ENCODE measurements at places on chromosomes 3 and 15.

GRCh38 chr3:50274371-50275104 is 4.3 kb upstream of the LSMEM2 start:
- no peak for DNase-seq

GRCh38 chr3:78143000-78143399 is 1103.1 kb downstream of the ROBO2 start:
- no peak for DNase-seq

GRCh38 chr3:194382196-194382891 is 12.8 kb upstream of the LRRC15 start:
- DNase-seq: no peak

- DNase-seq: no peak
Measured at GRCh38 chr15:67413770-67414390, 107.1 kb upstream of the C15orf61 start.

- no peak for DNase-seq
Measured at GRCh38 chr15:78314181-78314581, 14.8 kb upstream of the SKIC8 start.

GRCh38 chr3:71614869-71615268 is 31.3 kb upstream of the FOXP1 start:
- DNase-seq: no peak

- no peak for DNase-seq
Measured at GRCh38 chr3:14513566-14514322, 26.4 kb downstream of the GRIP2 start.

Measured in neuronal stem cell (in vitro differentiated cells).